SJSA1 (cell line): ENCODE measurements at places on chromosomes 6 and 20. TPM values are rescaled to one million over a fixed set of nuclear protein-coding genes. Genes with fewer than 3 reads are reported as not detected.
A peak's percentile ranks its signal among the peaks of the same experiment; 100 is the strongest.

DNA sequence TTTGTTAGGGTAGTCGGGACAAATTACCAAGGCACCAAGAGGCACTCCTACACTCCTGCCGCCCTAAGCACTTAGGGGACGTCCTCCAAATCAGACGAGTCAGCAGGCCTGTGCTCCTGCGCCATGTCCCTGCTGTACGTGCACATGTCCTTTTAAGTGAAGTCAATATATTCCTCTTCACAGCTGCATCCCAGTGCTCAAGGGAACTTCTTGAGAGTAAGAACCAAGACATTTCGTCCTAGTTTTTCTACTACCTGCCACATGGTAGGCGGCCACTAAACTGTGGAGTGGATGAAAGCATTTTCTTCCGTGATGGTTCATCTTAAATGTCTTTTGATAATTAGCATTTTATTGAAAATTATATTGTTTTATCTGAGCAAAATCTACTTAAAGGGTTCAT, 100.7 kb downstream of the RPP40 start:
- no peak for DNase-seq

DNA sequence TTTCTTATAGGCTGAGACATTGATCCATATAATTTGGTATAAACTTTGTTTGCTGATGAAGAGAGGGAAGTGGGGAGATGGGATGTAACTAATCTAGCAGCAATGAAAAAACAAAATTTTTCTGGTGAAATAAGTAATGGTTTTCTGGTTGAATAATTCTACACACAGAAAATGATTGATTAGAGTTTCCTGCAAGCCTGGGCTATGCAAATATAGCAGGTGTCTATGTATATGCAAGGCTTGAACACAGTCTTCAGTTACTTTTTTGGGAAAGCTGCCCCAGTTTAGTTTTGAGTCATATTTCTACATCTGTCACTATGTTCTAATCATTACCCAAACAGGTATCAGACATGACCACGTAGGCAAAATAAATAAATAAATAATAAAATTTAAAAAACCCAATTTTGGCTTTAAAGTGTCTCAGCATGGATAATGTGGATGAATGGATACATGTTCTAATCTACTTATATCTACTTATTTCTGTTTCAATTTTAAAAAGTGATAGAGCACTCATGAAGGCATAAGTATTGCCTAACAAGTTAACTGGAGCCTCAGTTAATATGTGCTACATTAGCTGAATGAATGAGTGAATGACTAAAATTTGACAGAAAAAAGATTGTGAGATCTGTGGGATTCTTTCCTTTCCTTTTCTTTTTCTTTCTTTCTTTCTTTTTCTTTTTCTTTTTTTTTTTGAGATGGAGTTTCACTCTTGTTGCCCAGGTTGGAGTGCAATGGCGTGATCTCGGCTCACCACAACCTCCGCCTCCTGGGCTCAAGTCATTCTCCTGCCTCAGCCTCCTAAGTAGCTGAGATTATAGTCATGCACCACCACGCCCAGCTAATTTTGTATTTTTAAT, 37.2 kb upstream of the TFB1M start:
- no peak for DNase-seq

DNA sequence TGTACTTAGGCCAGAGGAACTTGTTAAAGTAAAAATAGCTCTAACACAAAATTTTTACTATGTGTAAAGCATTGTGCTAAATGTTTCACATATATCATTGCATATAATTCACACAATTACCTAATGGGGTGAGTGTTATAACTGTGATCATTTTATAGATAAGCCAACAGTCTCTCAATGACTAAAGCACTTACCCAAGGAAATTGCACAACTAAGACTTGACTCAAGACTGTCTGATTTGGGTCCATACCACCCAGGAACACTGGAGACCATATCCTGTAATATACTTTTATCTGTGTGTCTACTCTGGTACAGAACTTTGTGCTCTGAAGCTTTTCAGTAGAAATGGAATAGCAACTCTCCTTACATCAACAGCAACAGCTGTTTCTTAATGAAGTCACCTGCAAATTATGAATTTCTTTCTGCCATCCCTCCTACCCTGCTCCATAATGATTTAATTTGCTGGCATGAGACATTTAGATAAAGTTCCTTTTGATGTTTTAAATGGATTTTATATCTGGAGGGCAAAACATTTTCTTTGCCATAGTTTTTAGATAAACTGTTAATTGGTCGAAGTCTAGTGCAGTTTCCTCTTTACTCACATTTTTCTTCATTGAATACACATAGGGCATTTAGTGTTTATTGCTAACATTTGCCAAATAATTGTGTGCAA, 47.5 kb downstream of the TSPYL4 start:
- DNase-seq, result no peak

DNA sequence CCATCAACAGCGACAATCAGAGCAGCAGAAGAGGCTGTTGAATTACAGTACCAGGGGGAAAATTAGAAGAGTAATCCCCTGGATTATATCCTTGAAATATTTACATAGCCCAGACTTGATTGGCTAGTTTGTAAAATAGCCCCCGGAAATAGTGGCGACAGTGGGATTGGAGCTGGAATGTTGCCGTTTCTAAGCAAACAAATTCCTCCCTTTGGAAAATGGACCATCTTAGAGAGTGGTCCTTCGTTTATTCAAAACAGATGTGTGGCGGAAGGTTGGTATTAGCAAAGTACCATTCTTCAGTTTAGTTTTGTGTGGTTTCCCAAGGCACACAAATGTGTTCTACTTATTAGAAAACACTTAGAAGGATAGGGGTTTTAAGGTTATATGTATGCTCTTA, 4.5 kb upstream of the EPB41L2 start:
- DNase-seq, result peak; percentile 79

DNA sequence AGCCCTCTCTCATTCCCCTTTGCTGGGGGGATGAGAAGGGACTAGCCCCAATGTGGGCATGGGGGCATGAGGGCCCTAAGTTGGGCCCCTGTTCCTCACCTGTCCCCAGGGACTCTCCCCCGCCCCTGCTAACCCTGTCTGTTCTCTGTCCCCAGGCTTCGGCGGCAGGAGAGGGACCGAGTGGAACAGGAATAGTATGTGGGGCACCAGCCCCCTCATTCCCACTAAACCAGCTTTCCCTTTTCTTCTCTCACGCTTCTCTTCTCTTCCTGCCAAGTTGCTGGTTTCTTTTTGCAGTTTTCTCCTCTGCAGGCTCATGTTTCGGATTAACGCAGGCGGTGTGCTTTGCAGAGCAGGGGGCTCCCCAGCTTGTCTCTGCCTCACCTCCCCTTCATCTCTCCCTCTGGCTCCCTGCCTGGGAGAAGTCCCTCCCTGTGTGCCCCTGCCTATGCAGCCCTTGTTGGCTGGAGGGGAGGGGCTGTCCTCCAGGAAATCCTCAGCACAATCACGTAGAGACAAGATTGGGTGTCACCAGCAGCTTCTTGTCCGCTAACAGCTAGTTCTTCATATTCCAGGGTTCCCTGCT, 7.9 kb downstream of the TMEM63B start:
- no peak for DNase-seq

- no peak for DNase-seq
These were observed 175.6 kb downstream of the BMP7 start for GRCh38 chr20:57090590-57091560.

GRCh38 chr6:89116702-89117101, 1.2 kb downstream of the SRSF12 start:
- no peak for DNase-seq

- no peak for DNase-seq
These were observed 395.0 kb downstream of the SMOC2 start for GRCh38 chr6:168835991-168836390.

GRCh38 chr20:44137266-44137801, 49.7 kb downstream of the JPH2 start:
- DNase-seq, result peak; percentile 59

GRCh38 chr6:48979085-48979484, 484.0 kb downstream of the MMUT start:
- DNase-seq, result no peak

- DNase-seq, result no peak
These were observed 10.9 kb upstream of the MTRF1L start for GRCh38 chr6:153013438-153013837.

Gene ASIP
- total RNA-seq, result not detected in 2 replicates

Gene SLC17A3
- not detected in 2 replicates for total RNA-seq

Gene GMPR
- 17.7 and 21.3 TPM in 2 replicates for total RNA-seq

Gene RHAG
- not detected in 2 replicates for total RNA-seq

Gene FRK
- 0.66 and 0.91 TPM in 2 replicates for total RNA-seq

Gene EYA4
- total RNA-seq, result 0.05 TPM in 1 of 2 replicates, not detected in the other
